ENCODE measurements at places on chromosomes 5 and 9.

- no peak for DNase-seq
These were observed 134.9 kb upstream of the PANK3 start for GRCh38 chr5:168714046-168714445.

DNA sequence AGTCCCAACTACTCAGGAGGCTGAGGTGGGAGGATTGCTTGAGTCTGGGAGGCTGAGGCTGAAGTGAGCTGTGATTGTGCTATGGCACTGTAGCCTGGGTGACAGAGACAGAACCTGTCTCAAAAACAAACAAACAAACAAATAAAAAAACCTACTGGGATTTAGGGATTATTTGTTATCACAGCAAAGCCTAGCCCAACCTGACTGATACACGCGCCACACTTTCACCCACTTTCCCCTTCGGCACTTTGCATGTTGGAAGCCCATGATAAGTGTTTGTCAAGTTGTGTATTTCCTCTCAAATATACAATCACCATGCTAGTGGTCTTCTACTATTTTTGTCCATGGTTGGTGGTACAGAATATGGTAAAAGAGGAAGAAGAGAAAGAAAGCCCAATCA, 50.5 kb upstream of the STC2 start:
- no peak for DNase-seq

- DNase-seq = no peak
These were observed 457.4 kb downstream of the CCDC171 start for GRCh38 chr9:16010221-16010620.

DNA sequence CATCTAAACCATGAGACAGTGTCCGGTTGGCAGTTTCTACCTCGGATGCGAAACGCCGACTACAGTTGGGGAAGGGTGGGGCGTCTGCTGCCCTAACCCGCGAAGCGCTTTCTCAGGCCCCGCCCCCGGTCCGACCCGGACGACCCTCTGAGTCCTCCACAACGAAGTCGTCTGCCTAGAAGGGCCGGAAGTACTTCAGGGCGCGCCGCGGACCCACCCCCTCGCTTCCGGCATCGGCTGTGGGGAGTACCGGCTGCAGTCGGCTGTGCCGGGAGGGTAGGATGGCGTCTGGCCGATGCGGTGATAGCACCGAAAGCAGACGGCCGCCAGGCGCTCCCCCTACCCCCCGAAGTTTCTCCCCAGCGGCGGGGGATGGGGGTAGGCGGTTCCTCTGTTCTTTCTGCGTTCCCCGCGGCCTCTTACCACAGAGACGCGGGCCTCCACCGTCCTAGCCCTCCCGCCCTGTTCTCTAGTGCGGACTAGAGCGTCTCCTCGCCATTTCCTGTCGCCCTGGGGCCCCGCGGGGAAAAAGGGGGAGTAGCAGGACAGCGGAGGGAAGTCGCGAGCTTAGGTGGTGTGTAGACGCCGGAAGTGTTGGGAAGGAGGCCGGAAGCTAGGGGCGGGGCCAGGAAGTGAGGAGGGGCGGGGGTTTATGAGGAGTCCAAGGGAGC, at the start of gene TRIM41:
Gene TRIM41, plus strand, starts transcription at position 224 of the 671 bp plus-strand sequence. CDS start 719 bp downstream, outside the sequence.
- DNase-seq = peak; percentile 97

DNA sequence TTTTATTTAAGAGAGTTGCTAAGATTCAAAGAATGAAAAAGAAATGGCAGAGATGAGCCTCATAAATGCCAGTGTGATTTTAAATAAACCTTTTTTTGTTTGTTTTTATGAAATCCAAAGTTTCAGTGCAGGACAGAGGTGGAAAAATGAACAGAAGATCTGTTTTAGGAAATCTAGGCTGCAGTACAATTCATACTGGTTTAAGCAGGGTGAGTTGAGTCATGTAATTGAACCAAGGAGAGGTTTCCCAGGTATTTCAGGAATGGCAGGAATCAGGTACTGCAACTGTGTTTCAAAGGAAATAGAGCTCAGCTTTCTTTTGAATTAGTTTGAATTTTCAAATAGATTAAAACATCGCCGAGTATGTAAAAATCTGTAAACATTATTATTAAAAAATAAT, 3.0 kb upstream of the ANKRD31 start:
- DNase-seq = no peak

GRCh38 chr5:124909734-124910133, 163.3 kb upstream of the ZNF608 start:
- no peak for DNase-seq

- DNase-seq = no peak
These were observed 36.7 kb downstream of the MRPS27 start for GRCh38 chr5:72283358-72283757.
